ENCODE measurements at places on chromosomes 3 and 15. TPM values are rescaled to one million over a fixed set of nuclear protein-coding genes. Genes with fewer than 3 reads are reported as not detected.

DNA sequence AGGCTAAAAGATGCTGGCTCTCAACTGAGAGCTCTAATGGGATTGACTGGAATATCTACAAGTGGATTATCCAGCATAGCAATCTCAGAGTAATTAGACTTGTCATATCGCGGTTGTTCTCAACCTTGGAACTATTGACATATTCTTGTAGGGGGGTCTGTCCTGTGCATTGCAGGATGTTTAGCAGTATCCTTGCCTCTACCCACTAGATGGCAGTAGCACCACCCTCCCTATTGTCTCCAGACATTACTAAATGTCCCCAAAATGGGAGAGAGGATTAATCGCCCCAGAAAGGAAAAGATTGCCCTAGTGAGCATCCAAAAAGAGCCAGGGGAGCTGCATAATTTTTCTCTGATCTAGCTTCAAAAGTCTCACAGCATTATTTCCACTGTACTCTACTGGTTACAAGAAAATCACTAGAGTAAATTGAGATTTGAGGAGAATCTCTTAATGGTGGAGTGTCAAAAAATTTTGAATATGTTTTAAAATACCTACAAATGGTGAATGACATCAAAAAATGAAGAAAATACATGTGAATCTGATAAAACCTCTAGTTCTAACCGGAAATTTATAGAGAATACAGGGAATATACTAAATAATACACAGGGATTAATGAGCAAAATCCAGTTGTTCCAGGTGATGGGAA, 388.2 kb upstream of the AGTR1 start:
- peak; percentile 36 for DNase-seq

- DNase-seq = peak; percentile 79
Observed at GRCh38 chr15:90564051-90564450, 34.3 kb downstream of the CRTC3 start.

DNA sequence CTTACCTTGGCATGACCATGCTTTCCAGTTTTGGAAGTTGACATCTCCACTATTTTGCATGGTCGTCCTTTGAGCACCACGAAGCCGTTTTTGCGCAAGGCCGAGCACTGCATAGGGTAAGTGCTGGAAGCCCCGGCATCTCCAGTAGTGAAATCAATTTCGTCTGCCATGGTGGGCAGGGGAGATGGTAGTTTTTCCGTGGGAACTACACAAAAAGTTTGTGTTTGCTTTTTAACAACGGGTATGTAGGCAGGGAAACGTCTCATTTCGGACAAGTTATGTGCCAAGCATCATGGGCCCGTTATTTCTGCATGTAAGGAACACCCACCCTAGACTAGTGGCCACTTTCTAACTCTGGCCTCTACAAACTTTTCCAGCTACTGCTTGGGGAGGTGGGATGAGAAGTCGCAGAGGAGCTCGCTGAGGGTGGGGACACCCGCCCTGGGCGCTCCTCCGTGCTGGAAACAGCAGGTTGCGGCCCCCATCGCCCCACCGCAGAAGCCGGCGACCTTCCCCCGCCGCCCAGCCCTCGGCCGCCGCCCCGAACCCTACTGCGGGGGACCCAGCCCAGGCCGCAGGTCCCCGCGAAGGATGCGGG, 701 bp downstream of the EIF5A2 start:
- peak; percentile 22 for DNase-seq

The RPL32 gene
- polyA plus RNA-seq = 3,299 TPM

- DNase-seq = no peak
Observed at GRCh38 chr3:188712991-188713390, 458.8 kb upstream of the TPRG1 start.

- DNase-seq = no peak
Observed at GRCh38 chr15:57731530-57732103, 25.1 kb downstream of the POLR2M start.

The IGDCC3 gene
- 2.5 TPM for polyA plus RNA-seq

- DNase-seq = no peak
Observed at GRCh38 chr3:118089563-118089962, 945.1 kb downstream of the IGSF11 start.

The RPP25 gene
- 1.9 TPM for polyA plus RNA-seq

The LYZL4 gene
- not detected for polyA plus RNA-seq

The CAND2 gene
- 43.6 TPM for polyA plus RNA-seq

DNA sequence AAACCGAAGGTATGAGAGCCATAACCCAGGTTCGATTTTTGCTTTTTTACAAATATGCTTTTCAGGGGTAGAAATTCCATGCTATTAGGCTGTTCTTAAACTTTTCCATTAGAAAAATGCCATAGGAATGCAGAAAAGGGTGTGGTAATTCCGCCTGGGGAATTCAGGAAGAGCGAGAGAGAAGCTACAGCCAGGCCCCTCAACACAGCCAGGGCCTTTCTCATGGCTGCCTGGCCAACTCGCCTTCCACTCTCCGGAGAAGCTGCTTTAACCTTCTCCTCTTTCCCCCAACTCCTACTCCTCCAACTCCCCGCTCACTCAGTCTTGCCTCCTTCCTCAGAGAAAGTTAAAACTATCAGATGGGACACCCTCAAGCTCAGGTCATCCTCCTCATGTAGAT, 9.1 kb upstream of the TICRR start:
- DNase-seq = peak; percentile 61

GRCh38 chr3:122919291-122919610, 108.3 kb downstream of the SEMA5B start:
- no peak for DNase-seq

DNA sequence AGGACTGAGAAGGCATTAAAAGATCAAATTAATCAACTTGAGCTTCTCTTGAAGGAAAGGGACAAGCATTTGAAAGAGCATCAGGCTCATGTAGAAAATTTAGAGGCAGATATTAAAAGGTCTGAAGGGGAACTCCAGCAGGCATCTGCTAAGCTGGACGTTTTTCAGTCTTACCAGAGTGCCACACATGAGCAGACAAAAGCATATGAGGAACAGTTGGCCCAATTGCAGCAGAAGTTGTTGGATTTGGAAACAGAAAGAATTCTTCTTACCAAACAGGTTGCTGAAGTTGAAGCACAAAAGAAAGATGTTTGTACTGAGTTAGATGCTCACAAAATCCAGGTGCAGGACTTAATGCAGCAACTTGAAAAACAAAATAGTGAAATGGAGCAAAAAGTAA, 149.7 kb upstream of the LRRFIP2 start:
- peak; percentile 22 for DNase-seq

DNA sequence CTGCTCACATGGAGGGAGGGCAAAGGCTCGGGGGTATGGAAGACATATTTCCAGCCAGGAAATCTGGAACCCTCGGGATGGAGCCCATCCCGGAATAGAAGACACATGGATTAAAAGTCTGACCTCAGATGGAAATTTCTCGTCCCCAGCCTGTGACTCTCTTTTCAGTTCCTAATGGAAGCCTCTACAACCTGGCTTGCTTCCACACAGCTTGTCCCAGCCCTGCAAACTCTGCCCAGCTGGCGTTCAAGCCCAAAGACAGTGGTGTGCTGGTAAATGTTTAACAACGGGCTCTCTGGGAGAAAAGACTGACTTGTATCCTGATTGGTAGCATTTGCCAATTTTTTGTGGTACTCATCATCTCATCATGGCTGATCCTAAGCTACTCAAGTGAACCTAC, 35.6 kb upstream of the TLE3 start:
- DNase-seq = peak; percentile 81

- peak; percentile 52 for DNase-seq
Observed at GRCh38 chr3:133412183-133413132, 12.6 kb downstream of the BFSP2 start.

GRCh38 chr15:60062826-60063225, 58.7 kb downstream of the FOXB1 start:
- DNase-seq = no peak

- no peak for DNase-seq
Observed at GRCh38 chr3:13325892-13326443, 94.2 kb downstream of the NUP210 start.

DNA sequence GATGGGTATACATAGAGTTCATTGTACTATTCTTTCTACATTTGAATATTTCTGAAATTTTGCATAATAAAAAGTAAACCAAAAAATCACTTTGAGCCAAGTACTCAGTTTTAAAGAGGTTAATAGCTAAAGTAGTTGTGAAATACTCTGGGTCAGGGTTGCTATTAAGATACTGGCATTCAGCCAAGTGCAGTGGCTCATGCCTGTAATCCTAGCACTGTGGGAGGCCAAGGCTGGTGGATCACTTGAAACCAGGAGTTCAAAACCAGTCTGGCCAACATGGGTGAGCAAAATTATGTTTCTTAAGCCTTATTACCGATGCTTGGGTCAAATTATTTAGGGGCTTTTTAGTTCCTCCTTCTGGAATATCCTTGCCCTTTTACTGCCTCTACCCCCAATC, 122.0 kb upstream of the MELTF start:
- DNase-seq = peak; percentile 39

The LAMB2 gene
- polyA plus RNA-seq = 350 TPM

DNA sequence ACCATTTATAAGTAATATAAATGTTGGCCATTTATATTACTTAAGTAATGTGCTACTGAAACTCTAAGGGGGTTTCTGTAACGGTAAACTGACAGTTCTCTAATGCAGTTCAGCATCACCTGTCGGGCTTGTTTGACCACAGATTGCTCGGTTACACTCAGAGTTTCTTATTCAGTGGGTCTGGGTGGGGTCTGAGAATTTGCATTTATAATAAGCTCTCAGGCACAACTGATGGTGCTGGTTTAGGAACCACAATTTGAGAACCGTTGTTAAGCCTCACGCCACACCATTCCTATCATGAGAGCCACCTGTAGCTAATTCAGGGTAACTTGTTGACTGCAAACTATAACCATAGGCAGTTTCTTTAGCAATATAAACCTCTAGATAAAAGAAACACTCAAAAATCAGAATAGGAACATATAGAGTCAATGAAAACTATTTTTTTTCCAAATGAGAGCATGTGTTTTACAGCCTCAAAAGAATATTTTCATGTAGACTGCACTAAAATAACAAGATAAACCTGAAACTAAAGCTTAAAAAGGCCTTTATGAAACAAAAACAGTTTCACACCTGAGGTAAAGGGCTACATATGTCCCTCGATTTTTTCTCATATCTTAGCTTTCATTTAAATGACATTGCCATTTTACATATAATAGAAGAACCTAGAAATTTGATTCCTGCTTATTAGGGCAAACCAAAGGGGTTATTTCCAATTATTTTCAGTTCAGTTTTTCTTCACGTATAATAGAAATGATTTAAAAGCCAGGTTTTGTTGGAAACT, 604.8 kb downstream of the UNC13C start:
- no peak for DNase-seq

The OR5K2 gene
- polyA plus RNA-seq = 0.10 TPM
